ENCODE measurements at places on chromosomes 1 and 21. TPM values are rescaled to one million over a fixed set of nuclear protein-coding genes. Genes with fewer than 3 reads are reported as not detected.
A peak's percentile ranks its signal among the peaks of the same experiment; 100 is the strongest.

The FTCD gene
- not detected for total RNA-seq

DNA sequence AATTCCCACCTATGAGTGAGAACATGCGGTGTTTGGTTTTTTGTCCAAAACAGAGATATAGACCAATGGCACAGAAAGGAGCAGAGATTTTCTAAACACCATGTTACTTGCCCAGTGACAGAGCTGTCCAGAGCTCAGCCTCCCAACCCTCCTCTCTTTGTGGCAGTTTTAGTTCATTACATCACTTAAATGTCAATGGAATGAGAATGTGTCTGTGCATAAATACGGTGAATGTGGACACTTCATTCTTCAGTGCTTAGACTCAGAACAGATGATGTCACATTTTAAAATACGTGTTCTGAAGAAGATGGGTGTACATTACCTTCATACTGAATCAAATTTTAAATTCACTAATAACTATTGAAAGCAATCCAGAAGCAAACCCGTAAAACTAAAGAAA lies 374.9 kb downstream of the DSCAM start:
- DNase-seq: no peak
- no peak overlapping the region for H3K4me3 ChIP-seq
- no peaks in the 10 kb centered on the region for H3K36me3 ChIP-seq
- no peaks in the 10 kb centered on the region for H3K27me3 ChIP-seq
- H3K27ac ChIP-seq: no peak overlapping the region
- H3K4me1 ChIP-seq: no peaks in the 10 kb centered on the region

The RGSL1 gene
- not detected for total RNA-seq

DNA sequence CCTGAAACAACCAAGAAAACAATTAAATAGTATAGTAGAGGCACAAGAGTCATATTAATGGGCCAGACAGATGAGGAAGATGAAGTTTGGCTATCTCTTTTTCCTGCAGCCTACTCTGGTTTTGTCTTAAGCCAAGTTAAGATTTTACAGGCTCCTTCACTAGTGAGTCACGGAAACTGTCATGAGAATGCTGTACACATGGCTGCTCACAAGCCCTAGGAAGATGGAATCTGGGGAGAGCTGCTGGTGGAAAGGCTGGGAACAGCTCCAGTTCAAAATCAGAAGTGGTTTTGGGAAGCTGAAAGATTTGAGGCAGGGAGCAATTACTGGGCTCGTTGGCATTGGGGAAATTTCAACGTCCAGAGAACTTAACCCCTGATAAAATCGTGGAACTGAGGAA lies 46.4 kb upstream of the S1PR1 start:
- peaks cover 13% of the 10 kb centered on the region for H3K4me1 ChIP-seq
- no peak overlapping the region for H3K27ac ChIP-seq
- H3K4me3 ChIP-seq: no peak overlapping the region
- H3K27me3 ChIP-seq: peaks cover 7% of the 10 kb centered on the region
- no peaks in the 10 kb centered on the region for H3K36me3 ChIP-seq

DNA sequence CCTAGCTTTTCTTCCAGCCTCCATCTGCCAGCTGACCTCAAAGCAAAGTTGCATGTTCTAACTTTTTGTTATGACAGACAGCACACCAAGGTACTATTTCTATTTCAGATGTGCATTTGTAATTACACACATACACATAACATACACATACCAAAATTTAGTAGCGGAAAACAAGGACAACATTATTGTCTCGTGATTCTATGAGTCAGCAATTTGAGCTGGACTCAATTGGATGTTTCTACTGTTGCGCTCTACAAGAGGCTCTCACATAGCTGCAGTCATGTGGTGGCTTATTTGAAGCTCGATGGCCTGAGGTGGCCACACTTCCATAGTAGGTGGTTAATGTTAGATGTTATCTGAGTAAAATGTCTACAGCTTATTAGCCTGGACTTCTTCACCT lies 1010.1 kb upstream of the B3GALT2 start:
- no peaks in the 10 kb centered on the region for H3K4me1 ChIP-seq
- DNase-seq: no peak
- no peaks in the 10 kb centered on the region for H3K27me3 ChIP-seq

The OR6K3 gene
- not detected for total RNA-seq

The NES gene
- total RNA-seq: not detected

- H3K36me3 ChIP-seq: no peaks in the 10 kb centered on the region
- peaks cover 43% of the 10 kb centered on the region for H3K27me3 ChIP-seq
- H3K27ac ChIP-seq: no peak overlapping the region
Observed at GRCh38 chr1:200029822-200030152, 2.3 kb downstream of the NR5A2 start.

The MSH4 gene
- 1.1 TPM for total RNA-seq

The PER3 gene
- 1.6 TPM for total RNA-seq

DNA sequence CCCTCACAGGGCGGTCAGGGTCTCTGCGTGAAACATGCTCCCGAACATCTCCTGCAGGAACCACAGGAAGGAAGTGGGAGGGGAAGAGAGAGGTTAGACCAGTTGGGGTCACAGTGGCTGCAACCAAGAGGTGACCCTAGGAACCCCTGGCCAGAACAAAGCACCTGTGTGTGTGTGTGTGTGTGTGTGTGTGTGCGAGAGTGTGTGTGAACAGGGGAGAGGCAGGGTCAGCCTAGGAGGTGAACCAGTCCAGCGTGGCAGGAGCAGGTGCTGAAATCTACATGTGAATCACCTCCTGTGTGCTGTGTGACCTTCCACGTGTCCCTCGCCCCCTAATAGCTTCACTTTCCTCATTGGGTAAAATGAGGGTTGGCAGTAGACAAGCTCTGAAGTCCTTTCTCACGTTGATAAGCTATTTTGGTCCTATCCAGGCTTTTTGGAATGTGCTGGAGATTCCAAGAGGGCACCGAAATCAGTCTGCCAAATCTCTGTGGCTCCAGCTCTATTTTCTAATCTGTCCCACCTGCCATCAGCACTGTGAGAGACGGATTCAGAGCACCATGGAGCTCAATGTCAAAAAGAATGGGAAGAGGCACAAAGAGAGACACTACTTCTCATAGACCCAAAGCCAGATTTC lies 27.8 kb downstream of the SLC26A9 start:
- DNase-seq: no peak
- no peak overlapping the region for H3K27ac ChIP-seq
- no peak overlapping the region for H3K4me3 ChIP-seq
- no peaks in the 10 kb centered on the region for H3K36me3 ChIP-seq
- H3K27me3 ChIP-seq: peaks cover 8% of the 10 kb centered on the region

DNA sequence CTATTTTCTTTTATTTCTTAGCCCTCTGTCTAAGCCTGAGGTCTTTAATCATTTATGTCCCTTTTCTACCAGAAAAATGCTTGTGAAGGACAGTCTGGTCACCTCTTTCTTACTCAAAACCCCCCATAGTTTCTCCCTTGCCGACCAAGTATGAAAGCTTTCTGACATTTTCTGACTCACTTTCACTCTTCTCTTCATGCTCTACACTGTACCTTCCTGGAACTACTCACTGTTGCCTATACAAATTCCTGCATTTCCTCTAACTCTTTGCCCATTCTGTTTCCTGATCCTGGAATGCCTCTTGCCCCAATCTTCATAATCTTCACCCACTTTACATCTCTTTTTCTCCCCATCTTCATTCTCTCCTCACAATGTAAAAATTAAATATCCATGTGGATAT lies 380.0 kb downstream of the HHIPL2 start:
- peaks cover 13% of the 10 kb centered on the region for H3K27me3 ChIP-seq
- no peak overlapping the region for H3K27ac ChIP-seq
- no peak overlapping the region for H3K4me3 ChIP-seq
- DNase-seq: no peak
- peaks cover 8% of the 10 kb centered on the region for H3K36me3 ChIP-seq
- peaks cover 12% of the 10 kb centered on the region for H3K4me1 ChIP-seq

GRCh38 chr1:14750490-14750889 lies 152.0 kb downstream of the KAZN start:
- no peaks in the 10 kb centered on the region for H3K36me3 ChIP-seq
- no peak overlapping the region for H3K4me3 ChIP-seq
- no peak for DNase-seq

The MYOG gene
- not detected for total RNA-seq

DNA sequence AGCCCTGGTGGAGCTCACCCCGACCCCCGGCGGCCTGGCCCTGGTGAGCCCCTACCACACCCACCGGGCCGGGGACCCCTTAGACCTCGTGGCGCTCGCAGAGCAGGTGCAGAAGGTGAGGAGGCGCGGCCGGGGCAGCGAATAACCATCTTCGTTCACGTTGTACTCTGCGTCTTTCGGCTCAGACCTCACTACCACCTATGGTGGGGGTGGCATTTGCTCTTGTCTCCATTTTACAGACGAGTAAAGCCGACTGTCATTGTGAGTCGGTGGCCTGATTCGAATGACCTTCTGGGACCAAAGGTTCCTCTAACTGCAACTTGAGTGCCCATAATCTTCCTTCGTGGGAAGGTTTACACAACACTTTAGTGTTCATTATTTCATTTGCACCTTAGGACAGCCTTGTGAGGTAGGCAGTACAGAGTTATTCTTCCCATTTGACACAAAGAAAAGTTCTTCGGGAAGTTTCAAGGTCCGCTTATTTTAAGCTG lies 506 bp downstream of the C1orf50 start:
- H3K27ac ChIP-seq: no peak overlapping the region
- DNase-seq: no peak
- no peaks in the 10 kb centered on the region for H3K27me3 ChIP-seq

GRCh38 chr21:36535618-36536241 lies 55.8 kb upstream of the CLDN14 start:
- H3K36me3 ChIP-seq: no peaks in the 10 kb centered on the region
- DNase-seq: no peak
- H3K4me1 ChIP-seq: peaks cover 3% of the 10 kb centered on the region

The SLC39A1 gene
- 65.6 TPM for total RNA-seq

DNA sequence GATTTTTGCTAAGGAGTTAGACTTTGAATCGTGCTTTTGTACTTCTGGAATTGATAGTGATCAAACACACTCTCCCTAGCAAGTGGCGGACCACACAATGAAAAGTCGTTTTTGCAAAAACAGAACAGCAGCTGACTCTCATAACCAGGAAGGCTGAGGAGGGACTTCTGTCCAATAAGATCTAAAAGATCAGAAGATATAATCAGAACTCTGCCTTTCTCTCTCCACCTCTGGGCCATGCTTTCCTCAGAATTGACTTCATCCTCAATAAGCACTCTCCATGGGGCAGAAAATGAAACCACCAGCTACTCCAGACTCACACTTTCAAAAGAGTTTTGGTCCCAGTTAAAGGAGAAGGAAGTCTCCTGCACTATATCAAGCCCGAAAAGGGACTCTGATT lies 55.3 kb upstream of the SAMD13 start:
- peak overlapping the region; percentile 31 for H3K27ac ChIP-seq
- peak overlapping the region; percentile 51 for H3K4me3 ChIP-seq
- H3K36me3 ChIP-seq: peaks cover 15% of the 10 kb centered on the region

GRCh38 chr1:110495926-110496600 lies 22.9 kb downstream of the KCNA10 start:
- no peaks in the 10 kb centered on the region for H3K4me1 ChIP-seq
- no peaks in the 10 kb centered on the region for H3K36me3 ChIP-seq
- peak; percentile 71 for DNase-seq
- no peak overlapping the region for H3K27ac ChIP-seq
- H3K4me3 ChIP-seq: no peak overlapping the region
- peaks cover 7% of the 10 kb centered on the region for H3K27me3 ChIP-seq

The CFHR5 gene
- total RNA-seq: not detected

The HRNR gene
- not detected for total RNA-seq

DNA sequence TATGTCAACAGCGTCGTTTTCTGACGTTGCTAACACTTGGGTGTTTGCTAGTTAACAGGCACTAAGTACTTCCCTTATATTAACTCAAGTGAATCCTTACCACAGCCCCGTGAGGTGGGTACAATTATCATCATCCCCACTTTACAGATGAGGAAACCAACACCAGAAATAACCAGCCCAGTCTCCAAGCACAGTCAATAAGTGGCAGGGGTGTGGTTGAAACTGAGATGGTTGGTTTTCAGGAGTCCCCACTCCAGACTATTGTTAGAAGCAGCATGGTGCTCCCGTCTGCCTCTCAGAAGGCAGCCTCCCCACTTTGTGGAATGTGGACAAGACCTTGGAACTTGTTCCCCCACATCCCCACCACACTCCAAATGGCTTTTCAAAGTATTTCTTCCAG lies 45.7 kb upstream of the ACOT11 start:
- H3K27me3 ChIP-seq: peaks cover 32% of the 10 kb centered on the region
- H3K4me1 ChIP-seq: peaks cover 10% of the 10 kb centered on the region
- H3K4me3 ChIP-seq: no peak overlapping the region
- no peak for DNase-seq

GRCh38 chr1:203448521-203449061 lies 27.0 kb upstream of the PRELP start:
- H3K4me1 ChIP-seq: no peaks in the 10 kb centered on the region
- no peaks in the 10 kb centered on the region for H3K36me3 ChIP-seq
- peaks cover 11% of the 10 kb centered on the region for H3K27me3 ChIP-seq
- no peak overlapping the region for H3K27ac ChIP-seq
- DNase-seq: no peak
- no peak overlapping the region for H3K4me3 ChIP-seq

The TLR5 gene
- total RNA-seq: 0.38 TPM

DNA sequence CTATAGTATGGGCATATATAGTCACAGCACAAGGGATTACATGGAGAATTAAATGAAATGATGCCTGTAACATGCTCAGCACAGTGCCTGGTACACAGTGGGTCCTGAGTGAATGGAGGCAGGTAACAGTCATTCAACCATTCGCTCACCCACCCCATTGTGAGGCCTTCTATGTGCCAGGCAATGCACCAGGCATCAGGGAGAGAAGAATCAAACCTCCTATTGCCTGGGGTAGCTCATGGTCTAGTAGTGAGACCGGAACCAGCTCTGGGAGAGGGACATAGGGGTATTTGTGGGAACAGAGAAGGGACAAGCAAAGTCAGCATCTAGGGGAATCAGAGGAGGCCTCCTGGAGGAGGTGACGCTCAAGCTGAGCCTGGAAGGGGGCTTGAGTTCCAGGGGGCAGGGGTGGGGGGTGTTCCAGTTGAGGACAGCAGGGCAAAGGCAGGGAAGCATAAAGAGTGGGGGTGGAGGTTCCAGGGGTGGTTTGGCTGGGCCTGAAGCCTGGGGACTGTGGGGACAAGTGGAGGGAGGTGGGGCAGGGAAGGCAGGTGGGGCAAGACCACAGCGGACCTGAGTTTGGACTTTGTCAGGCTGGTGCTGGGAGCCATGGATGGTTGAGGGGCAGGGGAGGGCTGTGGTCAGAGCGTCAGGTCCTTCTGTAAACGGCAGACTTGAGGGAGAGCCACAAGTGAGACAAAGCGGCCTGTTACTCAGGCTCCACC lies 591.6 kb downstream of the PTPRU start:
- no peak overlapping the region for H3K4me3 ChIP-seq
- no peaks in the 10 kb centered on the region for H3K4me1 ChIP-seq
- peaks cover 6% of the 10 kb centered on the region for H3K27me3 ChIP-seq
- no peak overlapping the region for H3K27ac ChIP-seq
- DNase-seq: no peak

DNA sequence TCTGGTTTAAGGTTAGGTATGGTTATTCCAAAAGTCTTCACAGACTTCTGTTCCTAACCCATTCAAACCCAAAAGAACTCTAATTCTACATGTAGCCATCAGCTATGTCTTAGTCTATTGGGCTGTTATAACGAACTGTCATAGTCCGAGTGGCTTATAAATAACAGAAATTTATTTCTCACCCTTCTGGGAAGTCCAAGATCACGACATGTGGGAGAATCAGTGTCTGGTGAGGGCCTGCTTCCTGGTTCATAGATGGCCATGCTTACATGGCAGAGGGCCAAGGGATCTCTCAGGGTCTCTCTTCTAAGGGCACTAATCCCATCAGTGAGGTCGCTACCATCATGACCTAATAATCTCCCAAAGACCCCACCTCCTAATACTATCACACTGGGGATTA lies 103.0 kb upstream of the PPP2R5A start:
- no peak for DNase-seq
- H3K36me3 ChIP-seq: no peaks in the 10 kb centered on the region
- H3K27ac ChIP-seq: no peak overlapping the region
- peaks cover 10% of the 10 kb centered on the region for H3K4me1 ChIP-seq
- no peak overlapping the region for H3K4me3 ChIP-seq
- H3K27me3 ChIP-seq: no peaks in the 10 kb centered on the region

The NIBAN1 gene
- 182 TPM for total RNA-seq

The GNB1 gene
- total RNA-seq: 361 TPM

Data from natural killer cell treated with Interleukin-12 subunit alpha and Interleukin-12 subunit beta and Interleukin-15 and Interleukin-18, amount 100 ng/mL, for 72 hours (primary cell).